Small intestine (tissue), 16 donors: ENCODE measurements at places on chromosomes 5 and 9. TPM values are rescaled to one million over a fixed set of nuclear protein-coding genes. Genes with fewer than 3 reads are reported as not detected.

- DNase-seq = peak; percentile 27
Observed at GRCh38 chr9:12785260-12785770, 10.5 kb downstream of the LURAP1L start.

DNA sequence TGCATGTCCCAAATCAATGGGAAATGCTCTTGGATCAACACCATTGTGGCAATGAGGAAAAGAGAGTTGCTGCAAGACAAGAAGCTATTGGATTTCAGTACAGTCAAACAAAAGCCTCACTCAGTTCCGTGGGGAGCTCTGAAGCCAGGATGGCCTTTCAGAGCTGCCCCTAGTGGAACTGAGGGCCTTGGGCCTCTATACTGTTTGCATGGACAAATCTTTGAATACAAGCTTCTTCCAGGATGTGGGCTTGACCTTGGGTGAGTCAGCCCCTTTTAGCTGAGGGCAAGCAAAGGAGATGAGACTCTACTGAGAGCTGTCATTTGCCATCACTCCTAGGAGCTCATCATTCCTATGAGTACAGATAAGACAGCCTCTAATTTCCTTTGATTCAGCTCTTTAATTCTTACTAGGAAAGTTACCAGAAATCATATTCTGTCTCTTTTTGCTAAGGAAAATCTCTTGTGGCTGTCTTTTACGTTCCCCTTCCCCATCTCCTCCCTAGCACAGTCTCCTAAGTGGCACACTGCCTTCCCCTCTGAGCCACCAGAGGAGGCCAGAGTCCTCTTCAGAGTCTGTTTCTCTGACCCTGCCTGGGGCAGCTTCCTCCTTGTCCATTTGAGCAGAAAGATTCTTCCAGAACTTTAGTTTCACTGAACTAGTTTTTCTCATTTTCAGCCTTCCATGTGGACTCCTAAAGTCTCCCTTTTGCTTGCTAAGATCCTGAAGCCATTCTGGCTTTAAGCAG is 168.8 kb upstream of the POC5 start:
- peak; percentile 3 for DNase-seq

DNA sequence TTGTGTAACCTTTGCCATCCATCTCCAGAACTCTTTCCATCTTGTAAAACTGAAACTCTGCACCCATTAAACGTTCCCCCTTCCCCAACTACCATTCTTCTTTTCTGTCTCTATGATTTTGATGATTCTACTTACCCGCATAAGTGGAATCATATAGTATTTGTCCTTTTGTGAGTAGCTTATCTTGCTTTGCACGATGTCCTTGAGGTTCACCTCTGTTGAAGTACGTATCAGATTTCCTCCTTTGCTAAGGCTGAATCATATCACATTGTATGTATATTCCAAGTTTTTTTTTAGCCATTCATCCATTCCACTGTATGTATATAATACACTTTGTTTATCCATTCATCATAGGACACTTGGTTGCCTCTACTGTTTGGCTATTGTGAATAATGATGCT is 2.9 kb upstream of the RNF130 start:
- DNase-seq = no peak

GRCh38 chr5:107864793-107865192 is 194.1 kb upstream of the EFNA5 start:
- DNase-seq = no peak

- no peak for DNase-seq
Observed at GRCh38 chr5:150190503-150190979, 679 bp downstream of the SLC6A7 start.

DNA sequence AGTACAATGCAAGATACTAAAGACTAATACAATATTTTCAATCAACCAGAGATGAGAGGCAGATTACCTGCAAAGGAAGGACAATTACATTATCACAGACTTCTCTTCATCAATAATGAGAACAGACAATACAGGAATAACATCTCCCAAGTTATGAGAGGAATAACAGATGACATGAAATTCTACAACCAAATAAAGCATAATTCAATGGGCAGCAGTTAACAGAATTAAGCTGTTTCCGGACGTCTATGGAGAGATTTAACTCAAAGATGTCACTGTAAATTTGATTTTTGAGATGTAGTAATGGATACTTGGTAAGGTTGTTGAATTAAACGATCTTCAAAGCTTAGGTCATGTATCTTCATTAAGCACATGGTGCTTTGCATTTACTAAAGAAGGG is 19.8 kb upstream of the PARP8 start:
- no peak for DNase-seq

DNA sequence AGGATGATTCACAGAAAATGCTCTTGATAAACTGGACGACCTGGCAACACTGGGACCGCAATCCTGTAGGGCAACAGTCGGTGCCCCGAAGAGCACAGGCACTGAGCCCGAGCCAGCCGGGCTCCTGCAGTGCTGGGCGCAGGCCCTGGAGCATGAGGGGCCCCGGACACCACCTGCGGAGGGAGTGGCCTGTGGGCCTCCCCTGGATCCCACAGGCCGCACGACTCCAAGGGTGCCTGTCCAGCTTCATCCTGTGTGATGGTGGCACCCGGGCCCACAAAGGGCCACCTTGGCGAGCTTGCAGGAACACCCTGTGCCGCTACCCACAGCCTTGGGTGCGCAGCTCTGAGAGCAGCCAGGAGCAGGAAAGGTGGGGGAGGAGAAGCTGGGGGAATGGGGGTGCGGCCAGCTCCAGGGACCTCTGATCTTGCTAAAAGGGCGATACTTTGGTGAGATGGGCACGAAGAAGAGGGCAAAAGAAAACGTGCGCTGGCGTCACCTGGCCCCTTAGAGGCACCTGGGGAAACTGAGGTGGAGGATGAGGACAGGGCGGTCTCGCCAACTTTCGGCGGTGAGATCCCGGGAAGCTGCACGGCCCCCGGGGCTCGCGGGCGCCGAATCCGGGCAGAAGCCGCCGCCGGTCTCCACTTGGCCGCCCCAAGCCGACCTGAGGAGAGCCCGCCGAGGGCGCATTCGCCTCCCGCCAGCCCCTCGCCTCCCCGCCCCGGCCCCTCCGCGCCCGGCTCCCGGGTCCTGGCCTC is 722 bp downstream of the TBC1D9B start:
- DNase-seq = peak; percentile 75

DNA sequence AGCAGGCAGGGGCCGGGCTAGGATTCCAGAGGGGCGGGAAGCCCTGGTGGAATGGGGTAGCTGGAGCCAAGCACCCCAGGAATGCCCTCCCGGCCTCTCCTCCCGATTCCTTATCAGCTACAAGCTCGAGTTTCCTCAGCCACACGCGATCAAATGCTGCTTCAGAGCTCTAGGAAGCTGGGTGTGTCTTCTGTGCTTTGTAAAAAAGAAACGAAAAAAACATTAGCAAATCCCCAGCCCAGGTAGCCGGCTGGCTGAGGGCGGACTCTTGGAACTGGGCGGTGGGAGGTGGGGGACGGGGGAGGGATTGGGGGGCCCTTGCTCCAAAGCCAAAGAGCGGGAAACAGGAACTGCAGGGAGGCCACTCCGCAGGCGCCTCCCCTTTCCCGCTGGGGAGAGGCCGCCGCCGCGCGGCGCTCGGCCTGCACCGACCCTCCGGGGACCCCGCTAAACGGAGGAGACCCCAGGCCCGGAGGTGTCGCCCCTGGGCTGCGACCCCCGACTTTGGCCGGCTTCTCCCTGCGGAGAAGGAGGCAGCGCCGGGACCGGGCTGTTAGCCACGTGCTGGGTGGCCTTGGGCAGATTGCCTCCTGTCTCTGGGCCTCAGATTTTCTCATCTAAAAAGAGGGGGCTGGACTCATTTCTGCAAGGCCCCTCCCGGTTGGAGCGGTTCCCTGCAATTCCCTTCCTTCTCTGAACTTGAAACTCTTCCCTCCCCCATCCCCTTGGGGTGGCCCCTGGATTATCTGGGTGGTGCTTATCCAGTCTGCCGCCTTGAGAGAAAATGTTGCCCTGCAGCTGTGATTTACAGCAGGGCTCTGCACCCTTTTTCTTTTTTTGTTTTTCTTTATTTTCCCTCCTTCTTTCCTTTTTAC is 40.9 kb upstream of the FABP6 start:
- DNase-seq = peak; percentile 79

DNA sequence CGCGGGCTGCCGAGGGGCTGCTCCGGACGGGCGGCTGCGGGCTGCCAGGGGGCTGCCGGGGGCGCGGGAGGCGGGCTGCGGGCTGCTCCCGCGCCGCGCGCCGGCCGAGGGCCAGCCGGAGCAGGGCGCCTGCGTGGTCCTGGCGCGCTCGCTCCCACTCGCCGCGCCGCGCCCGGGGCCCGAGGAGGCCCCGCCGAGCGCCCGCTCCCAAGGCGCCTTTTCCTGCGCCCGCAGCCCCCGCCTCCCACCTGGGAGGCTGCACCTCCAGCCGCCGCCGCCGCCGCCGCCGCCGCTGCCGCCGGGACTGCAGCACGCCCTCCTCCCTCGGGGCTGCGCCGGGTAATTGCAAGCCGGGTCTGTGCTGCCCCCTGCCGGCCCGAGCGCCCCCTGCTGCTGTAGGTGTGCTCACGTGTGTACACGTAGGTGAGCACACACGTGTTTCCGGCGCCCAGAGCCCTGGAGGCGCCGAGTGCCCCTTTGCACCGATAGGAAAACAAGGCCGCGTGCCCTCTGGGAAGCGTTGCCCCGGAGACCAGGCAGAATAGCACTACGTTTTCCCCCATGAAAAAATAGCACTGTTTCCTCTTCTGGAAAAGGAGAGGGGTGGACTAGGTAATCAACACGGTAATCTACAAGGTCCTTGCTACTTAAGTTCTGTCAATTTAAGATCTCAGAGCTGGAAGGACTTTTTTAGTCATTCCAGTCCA is at the start of gene EPB41L4B:
EPB41L4B (minus strand) TSS at position 318 of the 707 bp plus-strand sequence. CDS start 613 bp downstream, outside the sequence.
- peak; percentile 97 for DNase-seq

- no peak for DNase-seq
Observed at GRCh38 chr5:36369219-36369690, 67.6 kb upstream of the RANBP3L start.

DNA sequence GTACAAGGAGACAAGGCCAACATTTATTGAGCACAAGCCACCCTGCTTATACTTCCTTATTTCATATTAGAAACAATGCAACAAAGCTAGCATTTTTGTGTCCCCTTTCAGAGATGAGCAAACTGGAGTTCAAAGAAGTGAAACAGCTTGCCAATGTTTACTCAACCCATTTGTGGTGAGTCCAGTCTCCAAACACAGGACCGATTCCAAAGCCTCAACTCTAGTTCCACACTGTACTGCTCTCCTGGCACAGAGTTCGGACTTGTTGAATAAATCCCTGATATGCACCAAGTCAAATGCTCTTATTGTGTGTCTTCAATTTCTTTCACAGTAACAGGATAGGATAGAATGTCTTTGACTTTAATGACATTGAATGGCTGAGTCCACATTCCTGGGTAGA is 604.8 kb upstream of the BRINP1 start:
- DNase-seq = no peak

DNA sequence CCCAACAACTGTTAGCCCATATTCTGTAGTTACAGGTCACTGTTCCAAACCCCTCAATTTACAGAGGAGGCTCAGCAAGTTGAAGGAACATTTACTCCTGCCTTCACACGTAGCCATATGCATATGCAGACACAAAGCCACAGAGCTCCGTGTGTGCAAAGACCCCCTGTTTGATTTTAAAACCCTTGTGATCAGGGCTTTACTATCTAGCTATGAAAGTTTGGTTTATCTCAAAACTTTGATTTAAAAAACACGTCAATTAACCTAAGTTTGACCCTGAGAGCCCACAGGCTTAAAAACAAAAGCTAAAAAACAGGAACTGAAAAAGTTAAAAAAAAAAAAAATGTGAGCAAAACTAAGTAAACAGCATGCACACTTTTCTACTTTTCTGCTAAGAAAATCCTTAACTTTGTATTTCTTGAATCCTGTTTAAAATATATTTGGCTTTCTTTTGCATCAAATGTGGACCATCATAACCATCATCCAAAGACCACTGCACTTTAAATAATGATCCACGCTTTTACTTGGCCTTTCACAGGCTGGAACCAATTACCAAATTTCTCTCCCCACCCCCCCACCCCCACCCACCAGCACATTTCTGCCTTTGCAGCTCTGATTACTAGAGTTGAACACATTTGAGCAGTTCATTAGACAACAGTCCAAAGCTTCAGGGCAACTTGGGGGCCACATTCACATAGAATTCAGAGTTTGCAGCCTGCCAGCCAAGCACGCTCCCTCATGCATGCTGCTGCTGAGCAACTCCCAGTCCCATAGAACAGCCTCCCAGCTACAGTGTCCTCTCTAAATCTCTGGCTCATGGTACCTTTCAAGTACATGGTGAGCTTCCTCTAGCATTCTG is 128.8 kb upstream of the MAP3K1 start:
- no peak for DNase-seq

DNA sequence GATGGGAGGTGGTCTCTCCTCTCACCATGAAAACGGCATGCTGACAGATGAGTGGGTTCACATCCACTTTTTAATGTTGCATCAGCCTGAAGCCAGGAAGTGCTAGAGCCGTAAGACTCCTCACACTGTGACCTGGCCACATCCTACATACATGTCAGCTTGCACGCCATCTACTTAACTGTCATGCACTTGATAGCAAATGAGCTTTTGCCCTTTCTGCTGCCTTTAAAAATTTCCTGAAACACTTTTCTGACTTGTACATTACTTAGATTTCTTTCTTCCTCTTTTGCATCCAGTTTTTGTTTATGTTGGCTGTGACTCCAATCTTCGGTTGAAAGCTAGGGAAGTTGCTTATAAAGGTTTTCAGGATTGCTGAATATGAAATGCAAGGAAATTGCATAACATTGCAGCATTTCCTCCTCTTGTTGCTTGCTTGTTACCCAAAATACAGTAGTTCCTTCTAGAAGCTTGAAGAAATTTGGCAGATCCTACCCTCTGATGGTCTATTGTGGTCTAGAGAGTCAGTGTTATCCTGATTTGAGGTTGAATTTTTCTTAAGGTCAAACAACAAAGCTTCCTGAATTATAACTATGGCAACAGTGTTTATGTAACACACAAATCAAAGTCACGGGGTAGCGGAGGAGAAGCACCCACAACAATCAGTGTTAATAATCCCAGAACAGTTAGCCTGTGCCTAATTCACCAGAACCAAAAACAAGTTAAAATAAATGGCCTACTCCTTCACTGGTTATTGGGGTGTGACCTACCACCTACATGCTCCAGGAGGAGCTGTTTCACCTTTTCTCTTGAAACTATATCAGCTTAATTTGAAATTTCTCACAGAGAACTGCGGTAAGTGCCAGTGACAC is 232.5 kb downstream of the ARHGAP26 start:
- DNase-seq = no peak

- DNase-seq = peak; percentile 47
Observed at GRCh38 chr5:35228310-35228709, 2.0 kb downstream of the PRLR start.

The FSTL4 gene
- polyA plus RNA-seq = 0.25 TPM

The SPATA31D4 gene
- polyA plus RNA-seq = not detected

The ADAMTS12 gene
- polyA plus RNA-seq = 0.54 TPM

The TAF1L gene
- 0.03 TPM for polyA plus RNA-seq

The DDX46 gene
- polyA plus RNA-seq = 21.2 TPM

The SCAMP1 gene
- 24.5 TPM for polyA plus RNA-seq

The FOXE1 gene
- polyA plus RNA-seq = not detected
